Activated T-cell treated with anti-CD3 and anti-CD28 coated beads, Interleukin-2, amount 50 U/mL, for 1 hour (primary cell): ENCODE measurements at places on chromosomes 3 and 15.

DNA sequence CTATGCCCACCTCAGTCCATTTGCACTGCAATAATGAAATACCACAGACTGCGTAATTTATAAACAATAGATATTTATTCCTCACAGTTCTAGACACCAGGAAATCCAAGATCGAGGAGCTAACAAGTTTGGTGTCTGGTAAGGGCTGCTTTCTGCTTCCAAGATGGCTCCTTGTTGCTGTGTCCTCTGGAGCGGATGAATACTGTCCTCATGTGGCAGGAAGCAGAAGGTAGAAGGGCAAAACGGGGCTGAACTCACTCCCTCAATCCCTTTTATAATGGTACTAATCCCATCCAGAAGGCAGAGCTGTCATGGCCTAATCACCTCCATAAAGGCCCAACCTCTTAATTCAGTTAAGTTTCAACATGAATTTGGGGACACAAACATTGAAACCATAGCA lies 75.3 kb downstream of the P2RY1 start:
- DNase-seq: no peak

DNA sequence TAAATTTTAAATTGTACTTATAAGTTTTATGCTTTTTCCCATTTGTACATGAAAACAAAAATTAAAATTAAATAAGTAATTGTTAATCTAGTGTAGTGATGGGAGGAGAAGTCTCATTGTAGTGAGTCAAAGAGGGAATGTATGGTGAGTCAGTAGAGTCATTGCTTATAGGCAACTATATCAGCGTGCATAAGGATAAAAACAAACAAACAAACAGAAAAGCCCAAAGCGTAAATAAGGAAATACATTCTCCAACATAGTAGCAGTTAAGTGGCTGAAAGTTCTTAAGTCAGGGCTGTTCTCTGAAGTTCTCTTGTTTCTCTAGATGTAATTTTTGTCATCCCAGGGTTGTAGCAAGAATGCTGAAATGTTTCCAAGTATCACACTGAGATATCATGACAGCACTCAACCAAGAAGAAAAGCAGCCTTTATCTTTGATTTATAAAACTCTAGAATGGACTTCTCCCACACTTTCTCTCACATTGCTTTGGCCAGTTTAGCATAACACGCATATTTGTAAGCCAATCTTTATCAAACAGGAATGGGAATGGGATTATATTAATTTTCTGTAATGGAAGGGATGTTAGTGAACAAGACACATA lies 184.1 kb upstream of the TP63 start:
- DNase-seq: no peak

DNA sequence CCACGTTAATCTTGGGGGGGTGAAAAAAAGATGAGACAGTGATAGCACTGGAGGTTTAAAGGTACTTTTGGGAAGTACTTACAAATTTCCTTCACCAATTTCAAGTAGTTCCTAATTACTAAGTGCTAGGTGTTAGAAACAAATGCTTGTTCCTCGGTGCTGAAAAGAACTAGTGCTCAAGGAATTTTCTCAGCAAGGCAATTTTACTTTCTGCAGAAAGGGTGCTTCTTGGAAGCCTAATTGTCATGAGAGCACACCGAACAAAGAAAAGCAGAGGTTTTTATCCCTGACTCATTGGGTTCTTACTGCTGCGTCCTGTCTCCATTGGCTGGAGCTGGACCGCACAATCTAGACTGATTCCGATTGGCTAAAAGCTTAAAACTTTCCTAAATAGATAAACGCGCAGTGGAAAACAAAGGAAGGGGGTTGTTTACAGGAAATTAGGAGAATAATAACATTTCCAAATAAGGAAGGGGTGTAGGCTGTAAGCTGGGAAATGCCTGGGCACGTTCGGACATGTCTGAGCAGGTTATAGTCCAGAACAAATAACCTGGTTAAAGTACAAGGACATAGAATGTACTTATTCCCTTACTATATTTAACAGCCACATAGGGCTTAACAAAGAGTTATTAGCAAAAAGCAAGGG lies 49.6 kb downstream of the CHD2 start:
- no peak for DNase-seq

- no peak for DNase-seq
Measured at GRCh38 chr3:184117636-184118035, 17.5 kb upstream of the EIF2B5 start.

GRCh38 chr3:120841264-120841663 lies 66.7 kb upstream of the STXBP5L start:
- no peak for DNase-seq

GRCh38 chr3:186594591-186595113 lies 18.2 kb upstream of the AHSG start:
- DNase-seq: no peak
